Fibroblast of skin of abdomen (primary cell): ENCODE measurements at places on chromosomes 1 and 21.

GRCh38 chr1:56133522-56134472 lies 445.6 kb downstream of the PLPP3 start:
- DNase-seq, result no peak

GRCh38 chr1:226029093-226029496 lies 30.0 kb upstream of the SDE2 start:
- no peak for DNase-seq

DNA sequence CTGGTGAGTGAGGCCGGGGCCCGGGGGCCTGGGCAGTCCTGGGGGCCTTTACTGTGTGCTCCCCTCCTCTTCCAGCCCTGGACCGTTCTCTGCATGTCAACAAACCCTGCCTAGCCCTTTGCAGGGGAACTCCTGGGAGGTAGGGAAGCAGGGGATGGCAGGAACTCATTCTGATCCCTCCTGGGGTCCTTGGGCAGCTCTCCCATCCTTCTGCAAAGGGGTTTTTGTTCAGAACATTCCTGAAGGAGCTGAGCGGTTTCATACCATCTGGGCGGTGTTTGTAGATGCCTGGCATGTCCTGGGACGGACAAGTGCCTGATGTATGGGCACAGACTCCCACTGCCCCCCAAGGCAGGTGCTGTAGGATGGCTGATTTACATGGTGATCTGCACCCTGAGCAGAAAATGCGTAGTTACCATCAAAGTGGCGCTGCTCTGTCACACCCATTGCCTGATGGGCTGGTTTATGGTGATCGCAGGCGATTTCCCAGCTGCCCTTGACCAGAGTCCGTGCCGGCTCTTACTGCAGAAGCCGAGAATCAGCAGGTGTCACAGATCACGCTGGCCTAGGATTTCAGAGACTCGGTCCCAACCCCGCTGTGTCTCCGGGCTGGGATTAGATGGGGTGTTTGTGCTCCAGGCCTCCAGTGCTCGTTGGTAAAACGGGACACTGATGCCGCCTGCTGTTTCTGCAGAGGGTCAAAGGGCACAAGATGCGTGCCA lies 71.6 kb upstream of the TRAPPC10 start:
- no peak for DNase-seq

DNA sequence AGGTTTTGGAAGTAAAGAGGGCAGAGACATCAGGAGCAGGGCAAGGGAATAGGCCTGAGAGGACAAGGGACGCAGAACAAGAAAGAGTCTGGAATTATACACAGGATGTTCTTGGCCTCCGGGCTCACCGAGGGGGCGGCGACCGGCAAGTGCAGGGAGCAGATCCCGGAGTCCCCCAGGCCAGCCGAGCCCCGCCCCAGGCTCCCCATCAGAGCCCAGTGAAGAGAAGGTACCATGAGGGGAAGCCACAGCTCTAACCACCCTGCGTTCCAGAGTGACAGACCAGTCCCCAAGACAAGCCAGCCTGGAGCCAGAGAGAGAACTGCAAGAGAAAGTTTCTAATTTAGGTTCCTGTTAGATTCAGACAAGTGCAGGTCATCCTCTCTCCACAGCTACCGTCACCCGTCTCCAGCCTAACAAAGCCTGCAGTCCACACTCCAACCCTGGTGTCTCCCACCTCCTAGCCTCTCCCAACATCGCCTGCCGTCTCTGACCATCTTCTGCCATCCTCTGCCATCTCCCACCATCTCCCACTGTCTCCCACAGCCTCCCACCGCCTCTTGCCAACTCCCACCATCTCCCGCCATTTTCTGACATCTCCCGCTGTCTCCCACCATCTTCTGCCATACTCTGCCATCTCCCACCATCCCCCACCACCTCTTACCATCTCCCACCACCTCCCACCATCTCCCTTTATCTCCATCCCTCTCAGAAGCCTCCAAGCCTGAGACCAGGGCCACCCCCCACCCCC lies 42.5 kb downstream of the CAPN2 start:
- DNase-seq, result no peak

DNA sequence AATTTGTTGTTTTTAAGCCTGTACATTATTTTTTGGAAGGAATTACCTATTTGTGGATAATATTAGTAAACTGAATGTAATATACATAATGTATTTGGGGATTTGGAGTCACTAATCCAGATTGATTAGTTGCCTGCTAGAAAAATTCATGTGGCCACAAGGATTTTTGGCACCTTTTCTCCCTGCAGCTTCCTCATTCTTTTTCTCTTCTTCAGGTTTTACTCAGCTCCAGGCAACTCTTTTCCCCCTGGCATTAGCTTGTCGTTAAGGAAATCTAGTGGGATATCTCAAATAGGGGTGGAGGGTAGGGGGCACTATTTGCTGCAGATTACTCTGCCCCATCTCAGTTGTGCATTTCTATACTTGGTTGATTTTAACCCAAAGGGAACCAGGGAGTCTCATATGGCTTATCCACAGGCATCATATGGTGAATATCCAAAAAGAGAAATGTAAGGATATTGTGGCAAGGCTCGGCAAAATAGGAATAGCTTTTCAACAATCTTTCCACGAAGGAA lies 203.1 kb downstream of the NFIA start:
- no peak for DNase-seq

DNA sequence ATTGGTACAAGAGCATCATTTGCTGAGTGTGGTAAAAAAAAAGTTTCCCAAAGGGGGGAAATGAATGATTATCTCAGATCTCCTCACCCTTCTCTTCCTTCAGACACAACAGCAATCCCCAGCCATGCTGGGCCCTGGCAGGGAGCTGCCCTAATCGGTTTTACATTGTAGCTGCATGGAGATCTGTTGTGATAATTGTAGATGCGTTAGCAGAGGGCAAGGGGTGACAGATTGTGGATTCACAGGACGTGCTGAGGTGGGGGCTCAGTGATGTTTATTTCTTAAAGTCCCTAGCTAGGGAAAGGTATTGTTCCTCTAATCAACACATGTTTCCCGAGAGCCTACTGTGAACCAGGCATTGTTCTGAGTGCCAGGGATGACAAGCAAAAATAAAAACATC lies 304.1 kb downstream of the PBX1 start:
- DNase-seq, result no peak

- no peak for DNase-seq
These were observed 727.7 kb downstream of the USP25 start for GRCh38 chr21:16457498-16457897.

GRCh38 chr1:202146279-202146678 lies 1.7 kb upstream of the ARL8A start:
- DNase-seq, result no peak

- no peak for DNase-seq
These were observed 69.6 kb downstream of the DMAP1 start for GRCh38 chr1:44282704-44283426.

GRCh38 chr21:18914570-18914969 lies 511.0 kb upstream of the TMPRSS15 start:
- no peak for DNase-seq

- peak; percentile 55 for DNase-seq
These were observed 89.3 kb downstream of the HMCN1 start for GRCh38 chr1:185823467-185823866.

GRCh38 chr1:39509360-39510009 lies 18.0 kb downstream of the BMP8A start:
- peak; percentile 16 for DNase-seq

GRCh38 chr1:199020904-199021303 lies 382.1 kb downstream of the PTPRC start:
- no peak for DNase-seq

DNA sequence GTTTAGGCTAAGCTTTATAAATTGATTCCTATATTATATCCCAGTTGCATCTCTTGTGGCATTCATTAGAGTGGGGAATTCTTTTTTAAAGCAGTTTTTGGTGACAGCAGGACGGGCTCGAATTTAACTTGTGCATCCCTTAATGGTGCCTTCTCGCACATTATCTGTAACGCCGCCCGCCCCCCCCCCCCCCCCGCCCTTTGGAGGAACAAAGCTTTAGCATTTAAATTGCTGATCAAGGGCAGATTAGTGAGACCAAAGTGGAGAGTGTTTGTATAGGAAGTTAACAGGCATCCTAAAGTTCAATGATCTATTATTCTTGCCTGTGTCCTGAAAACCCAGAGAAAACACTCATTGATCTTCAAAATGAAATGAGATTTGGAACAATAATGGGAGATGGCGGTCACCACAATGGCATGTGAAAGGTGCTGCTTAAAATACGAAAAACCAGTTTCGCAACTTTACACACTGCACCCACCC lies 2.2 kb downstream of the LMO4 start:
- no peak for DNase-seq

DNA sequence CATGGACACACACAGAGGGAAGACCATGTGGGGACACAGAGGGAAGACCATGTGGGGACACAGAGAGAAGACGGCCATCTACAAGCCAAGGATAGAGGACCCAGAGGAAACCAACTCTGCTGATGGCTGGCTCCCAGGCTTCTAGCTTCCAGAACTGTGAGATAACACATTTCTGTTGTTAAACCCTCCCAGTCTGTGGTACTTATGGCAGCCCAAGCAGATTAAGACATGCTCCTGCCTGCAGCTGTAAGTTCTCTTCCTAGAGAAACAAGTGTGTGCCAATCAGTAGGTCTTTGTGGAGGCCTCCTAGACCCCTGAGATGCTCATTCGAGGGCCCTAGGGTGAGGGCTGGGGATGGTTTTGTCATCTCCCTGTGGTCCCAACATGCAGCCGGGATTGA lies 2.7 kb downstream of the AGT start:
- no peak for DNase-seq

GRCh38 chr1:167904652-167905130 lies 9.2 kb downstream of the ADCY10 start:
- DNase-seq, result peak; percentile 55

DNA sequence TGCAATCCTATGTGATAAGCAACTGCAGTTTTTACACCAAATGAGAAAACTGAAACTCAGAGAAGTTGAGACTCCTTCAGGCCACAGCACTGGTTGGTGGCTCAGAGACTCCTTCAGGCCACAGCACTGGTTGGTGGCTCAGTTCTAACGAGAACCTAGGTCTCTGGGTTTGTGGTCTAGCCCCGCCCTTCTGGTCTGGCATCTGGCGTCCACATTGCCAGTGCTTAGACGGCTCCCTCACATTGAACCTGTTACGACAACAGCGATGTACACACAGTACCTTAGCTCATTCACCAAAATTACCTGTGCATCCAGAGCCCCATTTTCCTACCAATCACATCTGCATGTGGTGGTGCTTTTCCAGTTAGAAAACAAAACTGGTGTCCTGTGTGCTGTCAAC lies 66.1 kb downstream of the NID1 start:
- peak; percentile 54 for DNase-seq

- no peak for DNase-seq
These were observed 12.7 kb downstream of the RHEX start for GRCh38 chr1:206065547-206066145.

DNA sequence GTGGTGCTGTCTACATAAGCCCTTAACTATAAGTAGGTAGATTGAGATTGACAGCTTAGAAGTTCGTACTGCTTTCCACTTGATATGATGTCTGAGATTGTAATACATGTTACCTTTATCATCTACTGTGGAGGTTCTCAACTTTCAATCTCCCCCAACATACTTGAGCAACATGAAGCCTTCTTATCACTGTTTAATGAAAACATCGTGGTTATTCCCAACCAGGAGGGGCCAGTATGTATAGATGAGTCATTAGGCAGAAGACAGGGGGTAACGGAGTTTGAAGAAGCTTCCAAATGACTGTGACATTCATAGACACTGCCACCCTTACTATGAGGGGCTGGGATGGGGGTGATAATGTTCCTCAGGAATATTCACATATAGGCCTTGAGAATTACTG lies 36.0 kb downstream of the CENPF start:
- DNase-seq, result peak; percentile 45

- no peak for DNase-seq
These were observed 31.0 kb upstream of the TGFBR3 start for GRCh38 chr1:91916811-91917460.

DNA sequence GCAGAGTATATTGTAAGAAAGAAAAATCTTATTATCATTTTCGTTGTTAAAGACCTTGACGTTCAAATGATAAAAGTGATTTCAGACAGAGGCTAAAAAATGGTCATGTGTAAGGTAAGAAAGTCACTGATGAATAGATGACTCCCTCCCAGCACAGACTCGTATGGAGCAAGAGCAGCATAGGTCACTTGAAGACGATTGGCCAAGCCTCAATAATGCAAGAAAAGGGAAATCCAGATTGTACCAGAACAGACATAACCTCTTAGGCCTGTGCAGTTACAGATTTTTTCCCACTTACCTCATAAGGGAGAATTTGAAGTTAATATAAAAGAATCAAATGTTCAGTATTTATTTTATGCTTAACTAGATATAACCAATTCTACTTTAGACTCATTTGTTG lies 16.3 kb upstream of the OLFML2B start:
- no peak for DNase-seq

GRCh38 chr1:207418351-207418750 lies 35.8 kb upstream of the CR2 start:
- DNase-seq, result no peak

GRCh38 chr21:41827951-41828883 lies 50.9 kb downstream of the PRDM15 start:
- no peak for DNase-seq

DNA sequence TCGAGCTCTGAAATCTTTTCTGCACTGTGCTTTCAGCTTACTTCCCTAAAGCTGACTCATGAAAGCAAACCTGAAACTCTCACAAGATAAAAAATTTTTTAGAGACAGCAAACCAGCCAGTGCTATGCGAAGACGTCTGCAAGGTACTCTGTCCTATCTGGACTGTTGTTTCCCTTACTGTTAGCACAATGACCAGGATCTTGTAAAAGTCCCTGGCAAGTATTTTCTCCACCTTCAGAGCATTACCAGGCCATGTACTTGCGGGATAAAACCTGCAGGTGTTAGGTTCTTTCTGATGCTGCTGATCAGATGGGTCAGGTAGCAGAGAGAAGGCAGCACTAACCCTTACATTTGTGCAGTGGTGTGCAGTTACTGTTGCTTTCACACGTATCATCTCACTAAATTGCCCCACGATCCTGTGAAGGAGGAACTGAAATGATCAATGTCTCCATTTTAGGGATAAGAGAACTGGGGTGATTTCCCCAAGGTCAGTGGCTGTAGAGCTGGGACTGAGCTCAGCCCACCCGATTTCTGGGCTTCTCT lies 56.6 kb downstream of the PLXNA2 start:
- DNase-seq, result no peak

- no peak for DNase-seq
These were observed 2.8 kb downstream of the BATF3 start for GRCh38 chr1:212696721-212697331.
